ENCODE measurements at places on chromosomes 2 and 18. TPM values are rescaled to one million over a fixed set of nuclear protein-coding genes. Genes with fewer than 3 reads are reported as not detected.

DNA sequence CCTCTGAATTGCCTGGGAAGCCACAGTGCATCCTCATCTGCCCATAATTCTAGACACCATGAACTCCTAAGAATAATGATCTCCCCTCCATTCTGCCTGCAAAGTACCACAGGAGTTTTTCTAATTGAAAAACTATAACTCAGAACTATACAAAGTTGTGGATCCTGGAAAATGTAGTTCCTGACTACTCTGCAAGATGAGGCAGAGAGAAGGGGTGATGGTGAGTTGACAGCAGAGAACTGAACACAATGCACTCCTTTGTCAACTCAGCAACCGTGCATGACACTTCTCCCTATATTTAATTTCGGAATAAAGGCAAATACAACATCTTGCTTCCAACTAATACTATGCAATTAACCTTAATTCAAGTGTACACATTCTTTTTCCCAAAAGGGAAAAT lies 471.1 kb upstream of the FAM98A start:
- no peak for DNase-seq

DNA sequence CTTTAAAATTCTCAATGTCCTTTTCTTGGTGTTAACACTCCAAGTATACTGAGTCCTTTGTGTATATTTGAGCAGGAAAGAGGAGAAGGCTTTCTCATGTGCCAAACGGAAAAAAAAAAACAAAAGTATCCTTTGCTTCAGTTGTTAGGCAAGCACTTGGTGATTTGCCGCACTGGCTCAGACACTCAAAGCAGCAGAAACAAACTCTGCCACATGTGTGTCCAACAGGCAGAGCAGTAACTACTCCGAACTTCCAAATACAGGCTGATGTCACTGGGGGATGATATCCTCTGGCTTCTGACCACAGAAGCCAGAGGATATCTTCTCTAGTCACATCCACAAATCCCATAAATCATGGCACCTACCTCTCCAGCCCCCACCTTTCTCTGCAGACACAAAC lies 108.0 kb upstream of the SALL3 start:
- no peak for DNase-seq

GRCh38 chr2:65532326-65532725 lies 99.9 kb upstream of the SPRED2 start:
- no peak for DNase-seq

DNA sequence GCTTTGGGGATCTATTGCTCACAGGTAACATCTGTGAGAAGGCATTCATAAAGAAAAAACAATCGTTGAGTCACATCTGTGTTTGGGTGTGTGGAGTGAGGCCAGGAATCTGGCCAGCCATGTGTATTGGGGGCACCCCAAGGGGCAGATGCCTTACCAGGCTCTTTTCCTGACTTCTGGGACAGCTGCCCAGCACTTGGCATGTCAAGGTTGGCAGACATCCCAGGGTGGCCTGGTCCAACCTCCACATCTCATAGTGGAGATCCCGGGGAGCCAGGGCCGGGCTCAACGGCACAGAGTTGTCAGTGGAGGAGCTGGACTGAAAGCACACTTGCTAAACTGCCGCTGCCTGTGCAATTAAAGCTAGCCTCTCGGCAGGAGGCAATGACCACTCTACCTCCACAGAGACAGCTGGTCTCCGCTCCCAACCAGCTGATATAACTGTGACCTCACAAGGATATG lies 75.3 kb upstream of the MGAT4A start:
- DNase-seq, result no peak

- no peak for DNase-seq
Measured at GRCh38 chr2:20620271-20620681, 30.6 kb downstream of the HS1BP3 start.

The NYAP2 gene
- not detected for total RNA-seq

The CYP1B1 gene
- total RNA-seq, result 6.4 TPM

Data from CD4-positive, alpha-beta memory T cell (primary cell).